ENCODE measurements at places on chromosomes 16 and 17.
A peak's percentile ranks its signal among the peaks of the same experiment; 100 is the strongest.

DNA sequence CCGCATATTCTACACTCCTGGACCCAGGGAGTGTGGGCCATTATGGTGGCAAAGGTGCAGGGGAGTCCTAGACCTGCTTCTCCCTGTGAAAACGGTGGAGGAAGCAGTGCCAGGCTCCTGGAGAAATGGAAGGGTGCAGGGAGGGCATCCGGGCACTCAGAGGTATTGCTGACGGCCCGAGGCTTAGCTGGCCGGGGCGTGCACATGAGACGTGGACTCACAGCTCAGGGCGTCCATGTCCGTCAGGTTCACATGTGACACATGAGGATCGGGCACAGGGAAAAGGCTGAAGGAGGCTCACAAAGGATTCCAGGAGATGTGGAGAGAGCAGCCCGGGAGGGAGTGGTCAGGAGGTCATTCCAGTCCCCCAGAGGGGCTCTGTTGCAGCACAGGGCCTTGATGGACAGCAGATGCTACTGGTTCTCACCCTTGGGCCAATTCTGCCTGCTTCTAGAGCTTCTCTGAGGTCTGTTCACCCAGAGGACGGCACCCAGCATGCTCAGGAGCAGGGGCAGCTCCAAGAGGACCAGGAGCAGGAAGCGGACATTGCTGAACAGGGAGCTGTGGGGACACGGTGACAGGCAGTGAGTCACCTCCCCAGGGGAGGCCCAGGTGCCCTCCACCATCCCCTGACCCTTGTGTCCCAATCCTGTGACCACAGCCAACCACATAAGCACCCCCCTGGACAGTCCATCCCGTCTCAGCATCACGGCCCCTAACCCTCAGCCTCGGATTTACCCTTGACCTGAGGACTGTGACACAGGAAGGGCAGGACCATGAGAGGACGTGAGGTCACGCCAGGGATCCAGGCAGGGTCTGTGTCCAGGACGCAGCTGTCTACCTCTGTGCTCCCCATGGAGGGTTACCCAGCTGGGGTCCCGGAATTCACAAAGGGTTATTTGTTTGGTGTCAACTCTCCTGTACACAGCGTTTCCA lies 4.5 kb downstream of the CD300C start:
- DNase-seq, result no peak

- peak; percentile 14 for DNase-seq
Measured at GRCh38 chr17:17757956-17758845, 76.9 kb downstream of the RAI1 start.

- peak; percentile 26 for DNase-seq
Measured at GRCh38 chr17:38702916-38703741, 1.9 kb upstream of the MLLT6 start.

DNA sequence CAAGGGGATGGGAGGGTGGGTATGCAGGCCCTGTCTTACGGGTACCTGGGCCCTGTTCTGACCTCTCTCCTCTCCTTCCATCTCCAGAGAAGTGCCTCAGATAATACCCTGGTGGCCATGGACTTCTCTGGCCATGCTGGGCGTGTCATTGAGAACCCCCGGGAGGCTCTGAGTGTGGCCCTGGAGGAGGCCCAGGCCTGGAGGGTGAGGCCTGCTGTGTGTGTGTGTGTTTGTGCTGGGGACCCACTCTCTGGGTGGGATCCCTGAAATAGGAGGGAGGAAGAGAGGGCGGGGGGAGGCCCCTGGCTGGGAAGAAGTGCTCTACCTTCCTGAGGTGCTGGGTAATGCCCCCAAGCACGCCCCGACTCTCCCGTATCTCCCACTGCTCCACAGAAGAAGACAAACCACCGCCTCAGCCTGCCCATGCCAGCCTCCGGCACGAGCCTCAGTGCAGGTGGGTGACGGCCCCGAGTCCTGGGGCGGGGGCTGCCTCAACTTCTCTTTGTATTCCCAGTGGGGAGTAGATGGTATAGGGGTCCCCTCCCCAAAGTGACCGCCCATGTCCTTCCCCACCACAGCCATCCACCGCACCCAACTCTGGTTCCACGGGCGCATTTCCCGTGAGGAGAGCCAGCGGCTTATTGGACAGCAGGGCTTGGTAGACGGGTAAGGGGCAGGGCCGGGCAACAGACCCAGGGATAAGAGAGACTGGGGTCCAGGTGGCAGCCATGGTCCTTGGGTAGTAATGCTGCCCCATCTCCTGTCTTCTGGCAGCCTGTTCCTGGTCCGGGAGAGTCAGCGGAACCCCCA lies 7.8 kb downstream of the GRB7 start:
- no peak for DNase-seq

DNA sequence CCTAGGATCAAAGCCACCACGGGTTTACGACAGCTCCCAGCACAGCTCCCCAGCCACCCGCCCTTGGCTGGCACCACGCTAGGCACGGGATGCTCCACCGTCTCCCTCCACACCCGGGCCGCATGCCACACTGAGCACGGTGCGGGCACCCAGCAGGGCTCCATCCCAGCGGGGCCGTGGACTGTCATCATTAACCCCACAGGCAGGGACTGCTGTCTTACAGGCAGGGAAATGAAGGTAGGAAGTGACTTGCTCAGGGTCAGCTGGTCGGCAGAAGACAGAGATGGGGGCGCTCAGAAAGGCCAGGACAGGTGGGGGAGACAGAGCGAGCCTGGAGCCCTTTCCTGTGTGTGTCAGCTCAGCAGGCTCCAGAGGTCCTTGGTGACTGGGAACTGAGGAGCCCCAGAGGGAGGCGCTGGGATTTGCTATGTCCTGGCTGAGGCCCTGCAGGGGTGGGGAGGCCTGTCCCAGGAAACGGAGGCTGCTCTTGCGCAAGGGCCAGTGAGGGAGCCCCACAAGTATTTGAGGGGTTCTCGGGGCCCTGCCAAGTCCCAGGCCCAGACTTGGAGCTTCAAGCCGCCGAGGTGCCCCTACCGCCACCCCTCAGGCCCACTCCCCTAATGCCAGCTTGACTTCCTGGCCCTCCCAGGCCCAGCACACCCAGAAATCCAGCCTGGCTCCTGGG lies 3.2 kb downstream of the UBALD1 start:
- DNase-seq, result no peak

DNA sequence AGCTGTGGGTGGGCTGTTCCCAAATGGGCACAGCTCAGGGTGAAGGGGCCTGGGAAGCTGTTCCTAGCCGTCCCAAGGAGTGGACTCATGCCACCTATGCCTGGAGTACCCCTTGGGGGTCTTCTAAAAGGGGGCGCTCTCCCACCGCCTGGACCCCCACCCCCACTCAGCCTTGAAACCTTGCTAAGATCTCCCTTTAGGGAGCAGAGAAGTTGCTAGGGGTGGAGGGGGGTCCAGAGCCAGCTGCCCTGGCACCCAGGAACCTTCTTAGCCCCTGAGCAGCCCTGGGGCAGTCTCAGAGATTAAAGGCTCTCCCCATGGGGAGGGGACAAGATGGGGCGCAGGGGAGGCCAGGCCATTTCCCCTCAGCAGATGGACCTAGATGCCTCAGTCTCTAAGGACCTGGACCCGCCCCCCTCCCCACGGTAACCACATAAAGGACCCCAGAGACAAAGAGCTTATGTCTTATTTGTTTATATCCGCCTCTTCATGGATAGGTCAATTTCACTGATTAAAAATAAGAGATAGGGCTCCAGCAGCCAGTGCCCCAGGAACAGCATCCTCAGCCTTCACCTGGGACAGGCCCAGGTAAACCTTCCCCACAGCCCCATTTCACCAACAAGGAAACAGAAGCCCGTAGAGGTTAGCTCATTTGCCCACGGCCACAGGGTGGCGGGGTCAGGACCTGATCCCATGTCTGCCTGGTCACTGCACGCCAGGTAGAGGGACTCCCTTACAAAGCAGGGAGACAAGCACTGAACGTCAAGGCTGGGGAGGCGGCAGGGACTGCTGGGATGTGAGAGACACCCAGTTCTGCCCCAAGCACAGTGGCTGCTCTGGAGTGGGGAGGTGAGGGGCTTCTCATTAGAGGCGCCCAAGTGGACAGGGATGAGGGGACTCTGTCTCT lies 3.4 kb downstream of the MTSS2 start:
- DNase-seq, result no peak

GRCh38 chr17:44115585-44116415 lies 7.6 kb downstream of the HDAC5 start:
- DNase-seq, result no peak

DNA sequence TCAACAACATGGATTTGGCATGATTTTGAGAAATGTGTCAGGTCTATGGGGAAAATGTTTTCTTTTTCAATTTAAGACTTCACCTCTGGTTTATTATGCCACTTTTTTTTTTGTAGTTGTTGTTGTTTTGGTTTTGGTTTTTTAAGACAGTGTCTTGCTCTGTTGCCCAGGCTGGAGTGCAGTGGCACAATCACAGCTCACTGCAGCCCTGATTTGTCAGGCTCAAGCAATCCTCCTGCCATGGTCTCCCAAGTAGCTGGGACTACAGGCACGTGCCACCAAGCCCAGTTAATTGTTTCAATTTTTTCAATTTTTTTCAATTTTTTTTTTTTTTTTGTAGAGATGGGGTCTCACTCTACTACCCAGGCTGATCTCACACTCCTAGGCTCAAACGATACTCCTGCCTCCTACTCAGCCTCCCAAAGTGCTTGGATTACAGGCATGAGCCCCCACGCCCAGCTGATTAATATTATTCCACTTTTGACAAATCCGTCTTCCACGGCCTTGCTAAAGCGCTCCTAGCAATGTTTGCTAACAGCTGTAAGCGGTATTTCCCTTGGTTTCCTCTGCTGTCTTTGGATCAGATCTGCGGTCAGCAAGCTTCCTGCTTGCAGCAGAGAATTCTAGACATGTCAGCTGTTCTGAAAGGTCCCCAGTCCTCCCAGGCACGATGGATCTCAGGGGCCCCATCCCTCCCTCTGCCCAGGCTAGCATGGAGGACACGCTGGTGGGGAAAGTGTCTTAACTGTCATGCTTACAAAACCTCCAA lies 7.0 kb upstream of the MILR1 start:
- DNase-seq, result no peak

- DNase-seq, result no peak
Measured at GRCh38 chr16:762595-763268, 2.2 kb downstream of the MSLN start.

DNA sequence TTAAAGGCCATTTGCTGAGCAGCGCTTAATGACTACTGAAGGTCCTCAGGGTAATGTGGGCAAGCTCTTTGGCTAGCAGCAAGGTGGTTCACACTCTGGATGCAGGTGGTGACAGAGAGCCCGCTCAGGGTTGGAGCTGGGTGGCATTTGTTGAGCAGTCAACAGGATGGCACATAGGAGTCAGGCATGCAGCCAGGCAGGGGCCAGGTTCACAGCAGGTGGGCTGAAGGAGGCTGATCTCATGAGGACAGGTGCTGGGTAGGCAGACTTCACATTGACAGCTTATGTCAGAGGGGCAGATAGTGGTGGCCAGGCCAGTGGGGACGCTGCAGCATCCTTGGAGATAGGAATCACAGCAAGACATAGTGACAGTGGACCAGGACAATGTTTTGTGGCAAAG lies 4.5 kb downstream of the KRTAP3-1 start:
- no peak for DNase-seq

DNA sequence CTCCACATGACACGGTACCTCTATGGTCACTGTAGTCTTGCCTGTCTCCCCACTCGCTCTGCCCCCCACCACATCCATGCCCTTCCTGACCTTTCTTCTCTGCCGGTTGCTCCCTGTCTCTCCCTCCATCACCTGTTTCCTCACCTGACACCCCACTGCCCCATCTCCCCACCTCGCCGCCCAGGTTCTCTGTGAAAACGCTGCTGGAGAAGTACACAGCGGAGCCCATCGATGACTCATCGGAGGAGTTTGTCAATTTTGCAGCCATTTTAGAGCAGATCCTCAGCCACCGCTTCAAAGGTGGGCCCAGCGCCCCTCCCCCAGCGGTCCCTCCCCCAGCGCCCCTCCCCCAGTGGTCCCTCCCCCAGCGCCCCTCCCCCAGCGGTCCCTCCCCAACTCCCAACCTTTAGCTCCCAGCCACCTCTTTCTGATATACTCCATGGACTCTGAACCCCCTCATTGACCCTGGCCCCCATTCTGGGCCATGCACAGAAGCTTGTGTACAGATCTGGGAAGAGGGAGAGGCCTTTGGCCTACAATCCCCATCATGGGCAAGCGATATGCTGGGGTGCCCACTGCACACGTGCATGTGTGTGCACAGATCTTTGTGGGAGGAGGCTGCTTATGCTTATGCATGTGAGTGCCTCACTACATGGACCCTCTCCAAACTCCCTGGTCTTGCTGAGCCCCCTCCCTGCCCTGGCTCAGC lies 4.1 kb downstream of the RUNDC3A start:
- DNase-seq, result no peak

- no peak for DNase-seq
Measured at GRCh38 chr17:57582881-57583756, 162.0 kb downstream of the CCDC182 start.

- DNase-seq, result no peak
Measured at GRCh38 chr16:13055480-13055879, 154.1 kb downstream of the SHISA9 start.

GRCh38 chr17:47989700-47990099 lies 18.8 kb downstream of the CDK5RAP3 start:
- DNase-seq, result no peak

DNA sequence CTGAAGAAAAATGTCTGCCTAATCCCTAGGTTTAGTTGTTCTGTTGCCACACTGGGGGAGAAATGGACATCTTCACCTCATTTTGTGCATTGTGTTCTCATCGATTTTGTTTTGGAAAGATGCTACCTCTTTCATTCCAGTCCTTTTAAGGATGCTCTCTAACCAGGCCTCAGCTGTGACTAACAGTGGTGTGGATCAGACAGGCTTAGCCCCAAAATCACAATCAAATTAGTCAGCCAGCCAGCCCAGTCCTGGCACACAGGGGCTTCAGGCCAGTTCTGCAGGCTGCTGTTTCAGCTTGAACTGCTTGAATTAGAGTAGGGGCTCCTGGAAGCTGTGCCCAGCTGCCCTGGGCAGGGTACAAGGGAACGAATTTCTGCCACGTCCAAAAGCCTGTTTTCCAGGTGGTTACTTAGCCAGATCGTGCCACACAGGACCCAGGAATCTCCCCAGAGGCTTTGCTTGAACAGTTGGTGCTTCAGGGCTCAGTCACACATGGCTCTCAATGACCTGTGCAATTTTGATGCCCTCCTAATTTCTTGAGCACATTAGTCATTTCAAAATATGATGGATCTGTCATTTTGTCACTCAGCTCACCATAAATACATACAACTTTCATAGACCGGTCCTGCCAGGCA lies 60.7 kb downstream of the CLEC16A start:
- no peak for DNase-seq

GRCh38 chr16:57592591-57593003 lies 35.8 kb upstream of the ADGRG1 start:
- DNase-seq, result no peak

DNA sequence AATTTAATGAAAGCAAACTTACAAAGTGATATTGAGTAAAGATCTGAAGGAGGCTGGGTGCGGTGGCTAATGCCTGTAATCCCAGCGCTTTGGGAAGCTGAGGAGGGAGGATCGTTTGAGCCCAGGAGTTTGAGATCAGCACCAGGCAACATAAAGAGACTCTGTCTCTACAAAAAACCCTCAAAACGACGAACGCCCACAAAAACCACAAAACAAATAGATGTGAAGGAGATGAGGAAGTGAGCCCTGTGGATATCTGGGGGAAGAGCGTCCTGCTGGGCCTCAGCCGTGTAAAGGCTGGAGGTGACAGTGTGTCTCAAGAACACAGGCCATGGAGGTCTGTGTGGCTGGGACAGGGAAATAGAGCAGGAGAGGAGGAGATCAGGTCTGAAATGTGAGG lies 68.8 kb downstream of the ITFG1 start:
- DNase-seq, result peak; percentile 25
